ENCODE measurements at places on chromosomes 6 and 20.
A peak's percentile ranks its signal among the peaks of the same experiment; 100 is the strongest.

DNA sequence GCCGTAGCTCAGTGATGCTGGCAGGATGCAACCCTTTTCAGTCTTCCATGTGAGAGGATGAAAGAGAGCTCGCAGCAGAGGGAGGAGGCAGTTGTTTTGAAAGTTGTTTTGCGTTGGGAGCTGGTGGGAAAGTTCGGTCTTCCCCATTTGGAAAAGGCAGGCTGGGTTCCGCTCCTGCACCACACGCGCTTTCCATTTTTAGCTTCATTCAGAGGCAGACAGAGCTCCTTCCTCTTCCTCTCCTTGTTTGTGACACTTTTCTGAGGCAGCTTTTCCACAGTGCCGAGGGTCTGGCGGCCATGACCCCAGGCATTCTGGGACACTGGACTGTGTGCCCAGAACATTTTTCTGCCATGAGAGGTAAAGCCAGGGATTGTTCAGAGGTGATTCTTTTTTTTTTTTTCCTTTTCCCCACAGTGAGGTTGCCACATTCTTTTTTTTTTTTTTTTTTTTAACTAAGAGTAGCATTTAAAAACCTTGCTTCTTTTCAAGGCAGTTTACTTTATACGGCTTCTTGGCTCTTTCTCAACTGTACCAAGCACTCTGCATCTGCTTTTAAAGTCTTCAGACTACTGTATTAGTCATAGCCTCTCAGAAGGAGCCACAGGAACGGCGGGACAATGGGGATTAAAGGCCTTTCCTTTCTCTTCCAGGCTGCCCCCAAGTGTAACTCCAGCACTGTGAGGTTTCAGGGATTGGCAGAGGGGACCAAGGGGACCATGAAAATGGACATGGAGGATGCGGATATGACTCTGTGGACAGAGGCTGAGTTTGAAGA, 1.6 kb downstream of the PRDM1 start:
- DNase-seq: no peak

- DNase-seq: peak; percentile 77
These were observed 233.9 kb downstream of the PRL start for GRCh38 chr6:22062807-22063408.

DNA sequence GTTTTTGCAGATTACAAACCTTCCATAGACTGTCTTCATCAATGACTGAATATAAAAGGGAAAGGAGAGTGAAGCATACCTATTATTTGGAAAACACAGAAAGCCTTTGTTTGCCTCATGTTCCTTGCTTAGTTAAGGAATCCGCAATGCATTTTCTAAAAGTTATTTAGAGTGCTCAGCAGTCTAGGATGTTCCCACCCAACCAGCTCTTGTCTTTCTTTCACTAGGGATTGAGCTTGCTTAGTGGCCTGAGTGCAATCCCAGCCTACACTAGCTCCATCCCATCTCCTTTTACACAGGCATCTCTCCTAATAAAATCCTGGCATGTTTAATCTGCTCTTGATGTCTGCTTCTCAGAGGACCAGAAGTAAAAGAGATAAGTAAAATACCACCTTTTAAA, 850.5 kb upstream of the GJE1 start:
- DNase-seq: no peak

DNA sequence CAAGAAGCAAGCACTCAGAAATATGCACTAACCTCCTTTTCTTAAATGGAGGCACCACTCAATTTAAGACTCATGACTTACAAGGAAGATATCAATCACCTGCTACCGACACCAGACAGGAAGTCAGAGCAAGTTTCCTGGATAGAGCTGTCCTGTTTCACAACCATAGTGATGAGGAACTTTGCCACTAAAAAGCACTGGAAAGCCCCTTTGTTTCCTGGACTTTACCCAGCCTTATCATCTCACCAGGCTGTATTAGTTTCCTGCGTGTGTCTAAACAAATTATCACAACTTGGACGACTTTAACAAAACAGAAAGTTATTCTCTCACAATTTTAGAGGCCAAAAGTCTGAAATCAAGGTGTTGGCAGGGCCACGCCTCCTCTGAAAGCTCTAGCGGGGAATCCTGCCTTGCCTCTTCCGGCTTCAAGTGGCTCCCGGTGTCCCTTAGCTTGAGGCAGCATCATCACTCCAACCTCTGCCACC, 253.8 kb upstream of the STXBP5 start:
- no peak for DNase-seq

DNA sequence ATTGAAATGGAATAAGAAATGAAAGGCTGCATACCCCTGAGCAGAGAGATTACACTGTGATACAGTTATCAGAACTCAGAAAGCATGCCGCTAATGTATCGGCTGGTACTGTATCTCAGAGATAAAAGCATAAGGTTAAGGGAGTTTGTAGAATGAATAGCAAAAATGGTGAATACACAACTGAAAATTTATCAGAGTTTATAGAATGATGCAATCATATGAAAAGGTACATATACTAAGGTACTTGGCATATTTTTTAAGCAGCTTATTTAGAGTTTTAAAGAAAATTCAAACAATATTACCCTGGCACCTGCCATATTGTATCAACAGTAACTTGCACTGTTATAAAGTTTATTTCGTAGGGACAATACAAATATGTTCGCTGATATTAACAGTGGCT, 364.0 kb downstream of the PHF3 start:
- DNase-seq: no peak

GRCh38 chr20:32997431-32997830, 6.8 kb downstream of the SUN5 start:
- DNase-seq: no peak

DNA sequence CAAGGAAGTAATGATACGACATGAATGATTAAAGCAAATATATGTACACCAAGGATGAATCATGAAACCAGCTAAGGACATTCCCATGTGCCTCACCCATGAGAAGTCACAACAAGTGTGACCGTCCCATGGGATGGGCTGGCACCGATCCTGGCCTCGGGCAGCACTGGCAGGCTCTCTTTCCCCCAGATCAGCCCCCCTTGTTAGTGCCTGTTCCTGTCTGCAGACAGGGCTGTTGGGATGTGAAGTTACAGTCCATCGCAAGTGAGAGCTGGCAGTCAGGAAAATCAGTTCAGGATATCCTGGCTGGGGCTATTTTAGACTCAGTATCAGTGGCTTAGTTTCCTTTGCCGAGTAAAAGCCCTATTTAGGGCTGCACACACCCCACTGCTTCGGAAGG, 129.2 kb upstream of the SNX9 start:
- DNase-seq: no peak

GRCh38 chr20:63533871-63534393, 3.2 kb downstream of the PTK6 start:
- DNase-seq: peak; percentile 81

DNA sequence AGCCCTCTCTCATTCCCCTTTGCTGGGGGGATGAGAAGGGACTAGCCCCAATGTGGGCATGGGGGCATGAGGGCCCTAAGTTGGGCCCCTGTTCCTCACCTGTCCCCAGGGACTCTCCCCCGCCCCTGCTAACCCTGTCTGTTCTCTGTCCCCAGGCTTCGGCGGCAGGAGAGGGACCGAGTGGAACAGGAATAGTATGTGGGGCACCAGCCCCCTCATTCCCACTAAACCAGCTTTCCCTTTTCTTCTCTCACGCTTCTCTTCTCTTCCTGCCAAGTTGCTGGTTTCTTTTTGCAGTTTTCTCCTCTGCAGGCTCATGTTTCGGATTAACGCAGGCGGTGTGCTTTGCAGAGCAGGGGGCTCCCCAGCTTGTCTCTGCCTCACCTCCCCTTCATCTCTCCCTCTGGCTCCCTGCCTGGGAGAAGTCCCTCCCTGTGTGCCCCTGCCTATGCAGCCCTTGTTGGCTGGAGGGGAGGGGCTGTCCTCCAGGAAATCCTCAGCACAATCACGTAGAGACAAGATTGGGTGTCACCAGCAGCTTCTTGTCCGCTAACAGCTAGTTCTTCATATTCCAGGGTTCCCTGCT, 7.9 kb downstream of the TMEM63B start:
- no peak for DNase-seq

DNA sequence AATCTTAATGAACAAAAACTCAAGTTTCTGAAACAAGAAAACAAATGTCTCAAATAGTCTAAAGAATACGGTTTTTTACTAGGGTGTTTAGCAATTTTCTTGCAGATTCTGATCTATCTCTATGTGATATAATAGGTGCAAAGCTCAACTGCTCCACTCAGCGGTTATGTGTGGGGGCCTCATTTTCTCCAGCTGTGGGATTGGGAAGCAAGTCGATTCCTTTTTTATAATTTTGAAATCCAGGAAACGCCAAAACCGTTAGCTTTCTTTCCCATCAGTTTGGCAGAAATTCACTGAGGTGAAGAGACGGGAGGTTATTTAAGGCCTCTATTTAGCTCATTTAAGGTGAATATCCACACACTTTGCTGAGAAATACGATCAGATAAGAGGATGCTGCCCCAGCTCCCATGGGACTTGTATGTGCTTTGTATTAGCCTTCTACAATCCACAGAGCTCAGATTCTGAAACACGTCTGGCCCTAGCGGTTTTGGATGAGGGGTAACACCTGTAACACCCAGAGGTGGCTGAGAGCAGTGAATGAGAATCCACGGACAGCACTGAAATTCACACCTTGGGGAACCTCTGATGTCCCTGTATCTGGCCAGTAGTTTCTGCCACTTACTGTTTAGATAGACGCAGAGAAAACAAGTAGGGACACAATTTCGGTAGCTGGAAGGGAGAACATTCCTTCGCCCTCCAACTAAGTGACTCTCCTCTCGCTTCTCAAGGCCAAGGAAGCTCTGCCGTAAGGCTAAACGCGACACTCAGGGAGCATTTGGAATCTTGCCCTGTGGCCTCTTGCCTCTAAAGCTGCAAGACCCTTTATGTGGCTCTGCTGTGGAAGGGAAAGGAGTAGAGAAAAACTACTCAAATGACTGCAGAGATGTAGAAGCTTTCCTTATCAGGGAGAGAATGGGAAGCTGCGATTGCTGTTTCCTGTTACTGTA, 6.5 kb upstream of the BCAS4 start:
- peak; percentile 31 for DNase-seq

DNA sequence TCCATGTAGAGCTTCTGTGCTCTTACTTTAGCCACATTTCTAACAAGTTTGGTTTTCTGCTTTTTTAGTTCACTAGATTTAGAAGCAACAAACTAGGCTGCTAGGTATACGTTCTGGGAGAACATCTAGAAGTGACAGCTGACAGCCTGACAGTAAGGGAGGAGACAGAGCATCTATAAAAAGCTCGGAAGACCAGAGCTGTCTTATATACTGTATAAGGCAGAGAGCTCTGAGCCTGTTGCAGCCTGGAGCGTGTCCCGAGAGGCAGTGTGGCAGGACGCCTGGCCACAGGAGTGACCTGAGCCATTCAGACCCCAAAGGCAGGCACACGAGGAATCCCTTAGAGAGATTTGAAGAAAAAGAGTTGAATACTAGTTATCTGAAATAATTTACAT, 24.6 kb downstream of the PPP1R14C start:
- no peak for DNase-seq

GRCh38 chr6:105468850-105469249, 66.0 kb upstream of the PREP start:
- no peak for DNase-seq

DNA sequence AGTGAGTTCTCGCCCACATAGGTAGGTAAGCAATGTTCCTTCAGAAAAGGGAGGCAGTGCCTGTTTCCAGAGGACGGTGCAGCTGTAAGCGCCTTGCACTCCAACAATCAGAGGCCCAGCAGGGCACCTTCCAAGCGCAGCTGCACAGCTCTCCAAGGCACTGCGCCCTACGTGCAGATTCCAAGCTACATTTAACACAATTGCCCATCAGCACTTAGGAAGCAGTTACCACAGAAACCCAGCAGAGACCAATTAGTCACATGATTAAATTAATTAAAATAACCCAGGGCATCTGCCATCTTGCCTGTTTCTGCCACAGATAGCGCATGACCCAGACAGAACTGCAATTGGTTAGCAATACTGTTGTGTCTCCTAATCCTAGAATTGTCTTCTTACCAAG, 65.5 kb downstream of the SOBP start:
- no peak for DNase-seq

- no peak for DNase-seq
These were observed 74.7 kb downstream of the LAMA4 start for GRCh38 chr6:112179631-112180030.

- no peak for DNase-seq
These were observed 66.6 kb upstream of the ADGRF4 start for GRCh38 chr6:47631797-47632196.

DNA sequence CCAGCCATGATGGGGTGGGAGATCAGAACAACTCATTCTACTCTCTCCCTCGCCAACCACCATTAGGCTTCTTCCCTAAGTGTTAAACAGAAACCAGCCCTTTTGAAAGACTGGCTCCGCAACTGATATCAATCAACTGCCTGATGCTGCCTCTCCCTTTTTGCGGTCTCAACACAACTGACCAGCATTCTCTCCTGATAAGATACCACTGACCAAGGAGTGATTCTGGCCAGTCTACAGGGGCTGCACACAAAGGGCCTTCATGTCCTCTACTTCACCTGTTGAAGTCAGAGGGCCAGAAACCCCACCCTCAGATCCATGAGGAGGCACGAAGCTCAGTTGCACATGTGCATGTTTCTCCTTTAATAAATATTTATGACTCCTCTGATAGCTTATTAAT, 145.1 kb downstream of the CD24 start:
- DNase-seq: no peak

DNA sequence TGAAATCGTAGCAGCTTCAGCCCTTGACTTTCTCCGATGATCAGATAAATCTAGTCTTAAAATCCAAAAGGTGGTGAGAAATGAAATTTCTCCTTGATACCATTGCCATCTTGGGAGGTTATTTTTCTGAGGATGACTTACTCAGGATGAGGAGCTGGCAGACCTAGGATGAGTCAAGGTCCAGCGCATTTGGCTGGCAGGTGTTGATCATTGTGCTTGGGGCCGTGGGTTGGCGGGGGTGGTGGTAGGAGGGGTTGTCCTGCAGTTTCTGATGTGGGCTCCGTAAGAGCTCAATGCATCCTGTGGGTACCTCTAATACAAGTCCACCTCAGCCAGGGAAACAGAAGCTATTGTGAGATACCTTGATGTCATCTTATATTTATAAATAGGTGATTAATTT, 148.3 kb upstream of the SCGN start:
- no peak for DNase-seq

GRCh38 chr6:26570027-26570809, 26.5 kb upstream of the ABT1 start:
- no peak for DNase-seq

- DNase-seq: no peak
These were observed 17.1 kb downstream of the TCF21 start for GRCh38 chr6:133906050-133906449.

DNA sequence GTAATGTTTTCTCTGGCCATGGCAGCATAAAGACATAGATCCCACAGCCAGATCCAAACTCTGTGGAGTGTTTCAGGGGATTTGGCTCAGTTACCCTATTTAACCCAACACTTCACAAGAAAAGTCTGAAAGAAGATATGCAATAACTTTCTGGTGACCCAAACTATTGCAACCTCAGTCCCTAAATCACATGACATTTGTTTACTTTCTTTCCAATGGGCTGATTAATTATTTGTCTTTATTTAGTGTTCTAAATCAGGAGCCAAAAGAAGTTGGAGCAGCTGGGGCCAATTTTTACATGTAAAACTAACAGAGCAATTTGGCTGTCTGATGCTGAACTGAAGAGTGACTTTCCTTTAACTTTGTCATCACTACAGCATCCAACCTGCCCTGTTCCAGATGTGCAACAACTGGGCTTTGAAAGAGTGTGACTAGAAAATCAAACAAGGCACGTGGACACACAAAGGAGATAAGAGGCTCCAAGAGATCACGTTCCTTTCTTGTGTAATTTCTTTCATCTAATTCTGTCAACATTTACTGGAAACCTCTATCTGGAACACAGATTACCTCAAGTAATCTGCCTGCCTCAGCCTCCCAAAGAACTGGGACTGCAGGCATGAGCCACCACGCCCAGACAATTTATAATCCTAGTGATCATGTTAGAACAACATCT, 90.8 kb downstream of the TRMT11 start:
- no peak for DNase-seq

Data from lower lobe of right lung (tissue), 2 donors.